Amniotic stem cell (primary cell): ENCODE measurements at places on chromosomes 7 and 10.

- no peak for DNase-seq
Observed at GRCh38 chr7:121187222-121187621, 141.6 kb upstream of the WNT16 start.

DNA sequence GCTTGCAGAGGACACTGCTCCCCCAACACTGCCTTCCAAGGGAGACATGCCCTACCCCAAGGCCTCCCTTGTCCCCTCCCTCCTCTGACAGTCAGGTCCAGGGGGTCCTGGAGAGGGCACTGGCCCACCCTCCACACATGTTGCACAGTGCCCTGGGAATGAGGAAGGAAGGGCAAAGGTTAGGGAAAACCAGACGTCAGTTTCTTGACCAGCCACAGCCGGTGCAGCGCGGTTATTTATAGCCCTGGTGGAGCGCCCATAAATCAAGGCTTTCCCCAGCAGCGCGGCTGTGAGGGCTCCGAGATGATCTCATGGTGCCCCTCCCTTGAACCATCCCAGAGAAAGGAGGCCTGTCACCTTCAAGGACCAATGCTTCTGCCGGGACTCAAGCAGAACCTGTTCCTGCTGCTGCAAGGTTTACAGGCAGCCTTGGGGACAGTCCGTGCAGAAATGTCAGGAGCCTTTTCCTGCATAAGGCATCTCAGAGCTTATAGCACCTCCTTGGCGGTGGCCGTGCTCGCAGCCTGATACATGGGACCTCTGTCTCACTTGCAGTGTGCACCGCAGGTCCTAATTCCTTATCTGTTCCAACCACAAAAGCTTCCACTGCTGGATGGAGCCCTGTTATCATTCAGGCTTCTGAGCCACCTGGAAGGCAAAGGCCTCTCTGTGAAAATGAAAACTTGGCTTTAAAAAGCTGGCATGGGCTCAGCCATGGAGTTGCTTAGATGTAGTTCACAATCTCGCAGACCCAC lies 127.3 kb downstream of the LHPP start:
- no peak for DNase-seq

DNA sequence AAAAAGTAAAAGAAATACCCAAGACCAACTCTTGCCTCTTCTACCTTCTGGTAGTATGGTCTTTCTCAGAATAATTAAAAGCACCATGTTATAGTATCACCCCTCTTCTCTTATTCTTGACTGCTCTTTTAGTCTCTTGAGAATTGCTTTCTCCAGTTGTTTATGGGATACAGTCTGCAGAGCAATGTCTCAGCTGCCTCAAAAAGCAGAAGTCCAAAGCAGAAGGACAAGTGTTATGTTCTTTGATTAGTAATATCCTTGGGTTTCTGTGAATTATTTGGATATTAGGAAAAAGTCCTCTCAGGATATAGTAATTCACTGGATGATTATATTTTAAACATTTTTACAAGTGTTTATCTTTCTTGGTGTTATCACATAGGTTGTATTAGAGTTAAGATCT lies 7.4 kb downstream of the TAS2R41 start:
- DNase-seq, result no peak

DNA sequence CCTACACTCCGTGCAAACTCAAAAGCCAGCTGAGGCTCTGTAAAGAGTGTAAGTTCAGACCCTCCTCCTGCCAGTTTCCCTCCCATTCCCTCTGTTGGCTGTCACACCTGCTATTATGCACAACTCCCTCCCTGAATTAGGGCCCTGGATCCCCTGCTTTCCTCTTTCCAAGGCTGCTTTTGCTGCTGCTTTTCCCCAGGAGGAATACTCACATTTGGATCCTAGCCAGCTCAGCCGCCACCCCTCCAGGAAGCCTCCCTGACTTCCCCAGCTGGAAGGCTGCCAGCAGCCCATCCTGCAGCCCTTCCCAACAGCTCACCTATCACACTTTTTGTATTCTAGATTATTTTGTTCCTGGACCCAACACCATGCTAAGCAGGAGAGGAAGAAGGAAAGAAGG lies 40.9 kb upstream of the WDR11 start:
- no peak for DNase-seq

DNA sequence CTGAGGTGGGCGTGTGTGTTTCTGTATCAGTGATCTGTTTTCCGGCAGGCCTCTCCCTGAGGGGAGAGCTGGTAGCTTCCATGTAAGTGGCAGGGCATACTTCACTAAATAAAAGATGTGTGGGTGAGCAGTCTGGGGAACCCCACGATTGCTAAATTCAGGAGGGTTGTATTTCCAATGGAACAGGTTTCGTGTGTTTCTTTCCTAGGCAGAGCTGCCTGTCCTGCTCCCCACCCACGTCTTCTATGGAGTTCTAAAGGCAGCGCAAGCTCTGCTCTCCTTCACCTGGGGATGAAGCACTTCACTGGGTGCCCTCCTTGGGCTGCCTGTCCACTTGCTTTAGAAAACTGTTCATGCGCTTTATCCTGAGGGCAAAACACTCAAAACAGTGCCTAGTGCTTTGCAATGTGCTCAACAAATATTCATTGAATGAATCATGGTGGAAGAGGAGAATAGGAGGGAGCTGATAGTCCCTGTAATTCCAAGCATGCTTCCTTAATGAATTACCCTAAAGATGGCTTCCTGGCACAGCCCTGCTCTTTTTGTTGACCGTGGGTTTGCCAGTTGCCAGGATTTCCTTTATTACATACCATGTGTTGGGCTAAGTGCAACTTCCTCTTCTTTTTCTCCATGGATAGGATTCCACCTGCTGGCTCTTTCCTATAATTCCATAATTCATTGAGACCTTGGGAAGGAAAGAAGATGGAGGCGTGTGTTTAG lies 50.6 kb upstream of the SRPK2 start:
- peak; percentile 69 for DNase-seq

DNA sequence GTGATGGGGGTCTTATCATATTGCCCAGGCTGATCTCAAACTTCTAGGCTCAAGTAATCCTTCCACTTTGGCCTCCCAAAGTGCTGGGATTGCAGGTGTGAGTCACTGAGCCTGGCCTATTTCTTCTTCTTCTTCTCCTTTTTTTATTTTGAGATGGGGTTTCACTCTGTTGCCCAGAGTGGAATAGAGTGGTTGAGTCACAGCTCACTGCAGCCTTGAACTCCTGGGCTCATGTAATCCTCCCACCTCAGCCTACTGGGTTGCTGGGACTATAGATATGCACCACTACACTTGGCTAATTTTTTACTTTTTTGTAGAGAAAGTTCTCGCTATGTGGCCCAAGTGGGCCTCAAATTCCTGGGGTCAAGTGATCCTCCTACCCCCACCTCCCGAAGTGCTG lies 124.3 kb downstream of the SKIDA1 start:
- no peak for DNase-seq

GRCh38 chr7:136656516-136656915 lies 211.9 kb upstream of the CHRM2 start:
- DNase-seq, result no peak

DNA sequence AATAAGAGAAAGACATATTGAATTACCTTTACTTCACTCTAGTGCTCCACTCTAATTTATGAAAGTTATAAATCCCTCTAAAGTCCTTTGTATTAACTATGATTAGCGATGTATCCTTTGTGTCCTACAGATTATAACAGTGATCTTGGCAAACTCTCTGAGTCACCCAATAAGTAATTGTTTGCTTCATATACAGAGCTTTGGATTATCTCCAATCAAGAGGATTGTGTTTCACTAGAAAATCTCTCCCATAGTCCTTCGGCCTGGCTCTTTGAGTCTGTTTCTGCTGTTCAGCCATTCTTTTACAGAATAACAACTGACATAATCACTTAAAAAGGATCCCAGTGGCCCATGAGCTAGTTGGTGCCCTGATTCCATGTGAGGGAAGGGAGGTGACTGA lies 9.5 kb downstream of the LMOD2 start:
- DNase-seq, result no peak

DNA sequence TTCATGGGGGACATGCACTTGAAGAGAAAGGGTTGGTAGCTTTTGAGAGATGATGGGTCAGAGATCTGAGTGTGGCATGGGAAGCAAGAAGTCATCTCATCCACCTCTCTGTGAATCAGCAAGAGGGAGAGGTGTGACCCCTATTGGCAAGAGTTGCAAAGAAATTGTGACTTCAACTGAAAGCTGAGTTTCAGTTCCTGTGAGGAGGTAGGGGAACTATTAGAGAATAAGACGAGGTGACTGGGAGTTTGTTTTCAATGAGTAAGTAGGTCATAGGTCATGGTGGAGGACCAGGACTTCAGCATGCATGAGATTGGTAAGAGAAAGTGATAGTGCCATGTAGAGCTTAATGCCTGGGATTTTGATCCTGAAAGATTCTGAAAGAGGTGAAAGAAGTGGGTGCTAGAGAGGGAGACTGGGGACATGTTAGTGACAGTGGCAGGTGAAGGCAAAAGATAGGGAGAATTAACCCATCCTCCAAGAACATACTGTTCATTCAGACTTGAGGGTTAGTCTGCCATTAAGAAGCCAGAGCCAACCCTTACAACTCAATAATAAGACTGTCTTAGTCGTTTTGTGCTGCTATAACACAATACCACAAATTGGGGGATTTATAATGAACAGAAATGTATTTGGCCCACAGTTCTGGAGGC lies 75.5 kb upstream of the CAPZA2 start:
- no peak for DNase-seq
